ENCODE measurements at places on chromosomes 5 and 9.

DNA sequence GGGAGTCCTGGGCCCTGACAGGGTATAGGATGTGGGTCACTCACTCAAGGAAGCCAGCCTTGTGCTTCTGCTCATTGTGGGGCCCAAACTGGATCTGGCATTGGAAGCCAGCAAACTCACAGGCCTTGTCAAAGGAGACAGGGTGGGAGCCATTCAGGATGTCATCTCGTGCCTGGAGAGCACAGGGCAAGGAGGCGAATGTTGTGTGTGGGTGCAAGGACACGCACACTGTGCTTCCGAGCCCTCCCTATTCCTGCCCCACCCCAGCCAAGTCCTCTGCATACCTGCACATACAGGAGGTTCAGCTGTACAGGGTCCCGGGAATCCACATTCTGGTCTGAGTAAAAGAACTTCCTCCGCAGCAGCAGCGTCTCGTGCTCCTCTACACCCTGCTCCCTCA lies 8.1 kb downstream of the TLN1 start:
- no peak for DNase-seq

- DNase-seq: no peak
Measured at GRCh38 chr9:121551985-121552753, 52.5 kb upstream of the GGTA1 start.

DNA sequence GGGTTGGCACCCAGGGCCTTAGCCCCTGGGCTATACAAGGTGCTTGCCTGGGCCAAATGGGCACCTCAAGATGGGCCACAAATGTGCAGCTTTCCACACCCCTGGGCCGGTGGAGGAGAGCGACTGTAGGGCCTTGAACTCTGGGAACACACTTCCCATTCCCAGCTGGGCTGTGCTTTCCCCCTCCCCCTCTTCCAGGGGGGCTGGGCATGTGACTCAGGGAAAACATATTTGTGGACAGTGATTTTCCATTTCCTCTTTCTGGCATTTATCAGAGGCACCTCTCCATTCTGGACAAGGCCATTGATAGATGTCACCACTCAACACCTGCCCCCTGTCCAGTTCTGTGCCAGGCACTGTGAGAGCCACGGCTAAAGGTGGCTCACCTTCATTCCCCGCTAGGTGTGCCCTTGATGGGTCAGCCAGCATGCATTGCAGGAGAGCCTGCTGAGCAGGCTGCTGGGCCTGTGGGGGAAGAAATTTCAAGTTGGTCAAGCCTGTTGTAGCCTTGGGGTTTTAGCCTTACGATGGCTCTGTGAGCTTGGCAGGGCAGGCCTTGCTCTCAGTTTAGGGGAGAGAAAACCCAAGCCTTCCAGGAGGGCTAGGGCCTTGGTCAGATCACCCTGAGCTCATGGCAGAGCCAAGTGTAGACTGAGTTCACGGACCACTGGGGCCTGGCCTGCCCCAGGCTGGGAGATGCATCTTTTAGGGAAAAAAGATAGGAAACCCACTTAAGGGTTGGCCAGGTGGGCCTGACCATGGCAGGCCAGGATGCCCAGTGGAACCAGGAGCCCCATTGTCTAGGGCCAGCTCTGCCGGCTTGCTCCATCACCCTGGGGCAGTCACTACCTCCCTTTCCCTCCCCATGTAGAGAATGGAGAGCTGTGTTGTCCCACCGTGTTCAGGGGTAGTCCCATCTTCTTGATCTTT lies 113.9 kb downstream of the DAB2IP start:
- DNase-seq: no peak

- DNase-seq: no peak
Measured at GRCh38 chr9:38346811-38347210, 45.7 kb upstream of the ALDH1B1 start.

DNA sequence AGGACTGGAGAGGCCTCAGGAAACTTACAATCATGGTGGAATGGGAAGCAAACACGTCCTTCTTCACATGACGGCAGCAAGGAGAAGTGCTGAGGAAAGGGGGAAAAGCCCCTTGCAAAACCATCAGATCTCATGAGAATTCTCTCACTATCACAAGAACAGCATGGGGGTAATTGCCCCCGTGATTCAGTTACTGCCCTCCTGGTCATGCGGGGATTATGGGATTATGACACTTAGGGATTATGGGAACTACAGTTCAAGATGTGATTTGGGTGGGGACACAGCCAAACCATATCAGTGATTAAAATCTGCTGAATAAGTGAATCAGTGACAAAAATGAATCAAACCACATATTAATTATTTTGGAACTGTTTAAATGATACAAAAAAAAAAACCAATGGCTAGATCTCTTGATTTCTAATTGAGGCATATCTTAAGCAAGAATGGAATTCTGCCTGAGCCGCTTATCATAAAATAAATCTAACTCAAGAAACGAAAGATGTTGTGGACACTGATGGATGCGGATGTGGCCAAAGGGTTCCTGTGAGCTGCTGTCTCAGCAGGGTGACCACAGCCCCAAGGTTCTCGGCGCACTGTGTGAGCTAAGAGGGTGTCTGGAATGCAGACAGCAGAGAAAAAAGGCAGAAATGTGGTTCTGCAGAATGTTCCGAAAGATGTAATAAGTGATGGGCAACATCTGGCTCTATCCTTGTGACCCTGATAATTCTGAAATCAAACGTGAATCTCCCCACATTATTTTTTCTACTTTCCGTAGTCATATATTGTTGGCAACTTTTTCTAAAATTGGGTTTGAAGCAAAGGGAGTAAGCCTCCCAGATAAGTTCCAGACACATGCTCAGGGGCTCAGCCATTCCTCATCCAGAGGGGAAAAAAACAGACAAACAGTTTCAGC lies 107.2 kb upstream of the ICE1 start:
- DNase-seq: no peak

DNA sequence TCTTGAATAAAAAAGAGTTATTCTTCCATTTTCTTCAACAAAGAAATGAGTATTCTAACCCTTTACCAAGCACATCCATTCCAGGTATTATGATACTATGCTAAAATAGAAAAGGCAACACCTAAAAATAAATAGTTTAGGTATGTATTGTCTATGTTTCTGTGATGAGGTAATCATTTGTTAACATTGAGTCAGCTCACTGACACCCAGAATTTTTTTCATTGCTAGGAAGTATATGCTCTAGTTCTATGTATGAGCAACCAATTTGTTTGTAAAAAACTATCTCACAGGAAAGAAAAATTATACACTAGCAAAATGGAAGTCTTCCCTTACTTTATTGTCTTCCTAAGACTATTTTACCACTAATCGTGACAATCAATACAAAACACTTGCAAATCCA lies 615.6 kb upstream of the GRIN3A start:
- no peak for DNase-seq

DNA sequence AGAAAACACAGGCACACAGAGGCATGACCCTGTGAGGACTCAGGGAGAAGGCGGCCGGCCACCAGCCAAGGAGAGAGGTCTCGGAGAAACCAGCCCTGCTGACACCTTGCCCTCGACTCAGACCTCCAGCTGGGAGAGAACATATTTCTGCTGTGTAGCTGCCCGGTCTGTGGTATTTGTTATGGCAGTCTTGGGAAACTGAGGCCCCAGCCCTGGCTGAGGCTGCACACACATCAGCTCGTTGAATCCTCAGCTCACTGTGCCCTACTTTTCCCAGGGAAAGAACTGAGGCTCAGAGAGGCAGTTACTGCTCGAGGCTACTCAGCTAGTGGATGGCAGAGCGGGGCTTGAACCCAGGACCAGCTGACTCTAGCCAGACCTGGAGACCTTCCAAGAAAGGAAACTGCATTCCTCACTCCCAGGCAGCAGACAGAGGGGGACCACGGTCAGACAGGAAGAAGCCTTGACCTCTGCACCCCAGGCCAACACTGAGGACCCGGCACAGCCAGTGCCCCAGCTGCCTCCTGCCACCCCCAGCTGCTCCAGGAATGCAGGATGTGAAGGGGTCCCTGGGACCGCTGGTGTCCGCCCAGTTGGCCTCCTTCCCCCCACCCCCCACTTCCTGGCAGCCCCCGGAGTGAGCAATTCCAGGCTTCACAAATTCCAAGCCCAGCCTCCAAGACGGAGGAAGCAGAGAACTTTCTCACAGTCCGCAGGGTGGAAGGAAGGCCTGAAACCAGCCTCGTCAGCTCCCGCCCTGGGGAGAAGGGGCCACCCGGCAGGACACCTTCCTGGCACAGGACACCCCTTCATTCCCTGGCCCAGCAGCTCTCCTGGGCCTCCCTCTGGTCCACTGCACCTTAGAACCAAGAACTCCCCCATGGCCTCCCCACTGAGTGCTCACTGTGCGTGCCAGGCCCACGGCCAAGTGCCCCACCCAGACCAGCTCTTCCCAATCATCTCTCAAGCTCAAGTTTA lies 69.9 kb downstream of the LRSAM1 start:
- no peak for DNase-seq

DNA sequence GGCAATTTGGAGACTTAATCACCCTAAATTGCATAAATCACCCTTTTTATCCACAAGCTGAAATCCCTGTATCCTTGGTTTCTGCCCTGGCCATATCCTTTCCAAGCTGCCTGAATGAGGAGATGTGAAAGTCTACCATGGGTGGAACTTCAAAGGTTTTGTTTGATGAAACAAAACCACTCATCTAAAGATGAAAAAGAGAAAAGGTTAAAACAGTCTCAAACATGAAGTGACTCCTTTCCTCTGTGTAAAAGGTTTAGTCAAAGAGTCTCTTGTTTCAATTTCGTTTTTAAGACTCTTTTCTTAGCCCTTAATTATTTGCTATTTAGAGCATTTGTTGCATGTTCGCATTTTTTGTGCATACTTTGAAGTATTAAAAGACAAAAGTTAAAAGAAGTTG lies 11.2 kb downstream of the SLC45A2 start:
- no peak for DNase-seq

GRCh38 chr5:110297152-110297670 lies 429.3 kb downstream of the TMEM232 start:
- no peak for DNase-seq

GRCh38 chr5:116378777-116379121 lies 195.9 kb downstream of the SEMA6A start:
- no peak for DNase-seq

DNA sequence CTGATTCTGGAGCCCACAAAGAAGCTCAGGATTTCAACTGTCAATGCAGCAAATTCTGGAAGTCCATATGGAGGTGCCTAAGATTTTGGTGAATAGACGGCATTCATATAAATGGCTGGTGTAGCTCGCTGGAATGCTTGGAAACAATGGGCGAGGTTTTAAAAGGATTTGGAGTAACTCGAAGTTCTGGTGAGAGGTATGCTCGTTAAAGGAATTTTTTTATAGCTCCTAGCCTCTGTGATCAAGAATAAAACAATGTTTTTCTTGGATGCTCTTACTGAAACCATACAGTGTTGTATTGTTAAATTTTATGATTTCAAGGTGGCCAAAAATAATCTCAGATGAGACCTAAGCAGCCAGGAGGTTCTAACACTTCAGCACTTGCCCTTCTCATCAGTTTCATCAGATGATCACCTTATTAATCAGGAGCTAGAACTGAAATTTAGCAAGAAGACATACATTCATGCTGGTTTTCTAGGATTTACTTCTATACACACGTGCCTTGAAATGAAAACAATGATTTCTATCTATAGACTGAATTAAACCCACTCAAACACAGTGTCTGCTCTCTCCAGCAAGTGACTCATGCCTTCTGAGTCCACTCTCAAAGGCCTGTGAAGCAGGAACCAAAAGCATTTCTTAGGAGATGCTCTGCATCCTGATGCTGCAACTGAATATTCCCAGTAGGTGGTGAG lies 79.2 kb downstream of the OTULIN start:
- DNase-seq: no peak

DNA sequence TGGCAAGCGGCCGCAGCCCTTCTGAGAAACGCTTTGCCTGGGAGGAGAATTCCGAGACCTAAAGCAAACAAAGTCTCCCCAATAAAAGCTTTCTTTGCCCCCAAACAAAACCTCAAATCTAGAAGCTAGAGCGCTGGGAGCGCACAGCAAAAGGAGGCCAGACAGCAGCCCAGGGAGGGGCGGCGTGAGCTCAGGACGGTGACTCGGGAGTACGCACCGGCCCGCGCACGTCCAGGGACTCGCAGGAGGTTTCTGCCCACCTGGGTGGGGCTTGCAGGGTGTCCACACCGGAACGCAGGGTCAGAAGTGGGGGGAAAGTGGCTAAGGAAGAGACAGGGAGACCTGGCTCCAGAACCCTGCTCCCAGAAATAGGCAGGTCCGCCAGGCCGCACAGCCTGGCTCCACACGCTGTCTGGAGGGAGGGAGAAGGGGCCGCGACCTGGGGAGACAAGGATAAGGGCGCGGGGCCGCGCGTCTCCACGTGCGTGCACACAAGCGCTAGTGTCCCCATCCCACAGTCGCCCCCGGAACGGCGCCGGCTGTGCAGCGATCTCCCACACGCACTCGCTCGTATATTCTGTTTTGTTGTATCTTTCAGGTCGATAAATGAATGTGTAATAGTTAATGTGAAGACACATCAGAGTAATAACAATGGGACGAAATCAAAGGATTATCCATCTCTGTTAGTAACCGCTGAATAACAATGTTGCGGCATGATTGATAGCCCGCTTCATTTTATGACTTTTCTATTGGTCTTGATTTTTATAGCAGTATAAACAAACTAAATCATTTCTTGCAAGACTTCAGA lies 2.3 kb upstream of the OTP start:
- DNase-seq: no peak

DNA sequence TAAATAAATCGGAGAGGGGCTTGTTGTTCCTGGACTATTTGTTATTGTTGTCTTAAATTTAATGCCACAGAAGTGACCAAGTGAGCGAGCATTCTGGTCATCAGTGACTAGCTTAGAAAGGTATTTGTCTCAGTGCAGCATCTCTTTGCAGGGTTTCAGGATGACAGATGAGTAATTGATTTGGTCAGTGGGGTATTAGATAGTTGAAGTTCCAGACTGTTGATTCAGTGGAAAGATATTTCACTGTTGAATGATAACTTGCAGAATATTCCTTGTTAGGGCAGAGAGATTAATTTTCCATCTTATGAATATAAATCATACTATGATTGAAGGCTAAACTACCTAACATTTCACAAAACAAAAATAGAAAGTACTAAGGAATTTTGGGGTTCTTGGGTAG lies 122.4 kb downstream of the TRIO start:
- DNase-seq: no peak

DNA sequence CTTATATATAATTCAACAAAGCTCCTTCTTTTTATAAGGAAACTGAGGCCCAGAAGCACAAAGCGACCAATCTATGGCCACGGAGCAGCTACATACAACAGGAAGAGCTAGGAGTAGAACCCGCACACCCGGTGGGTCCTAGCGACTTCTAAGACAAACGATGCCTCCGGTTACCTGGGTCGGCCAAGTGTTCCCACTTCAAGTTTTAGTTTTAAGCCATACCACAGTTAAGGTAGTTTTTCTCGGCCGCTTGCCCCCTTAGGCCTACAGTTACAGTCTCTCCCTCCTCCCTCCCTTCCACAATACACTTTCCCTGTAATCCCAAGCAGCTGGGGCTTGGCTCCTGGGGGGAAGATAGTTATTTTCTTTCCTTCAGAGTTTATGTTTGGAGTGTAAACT lies 533 bp downstream of the SREK1IP1 start:
- no peak for DNase-seq

GRCh38 chr9:8521112-8521511 lies 721.5 kb upstream of the DMAC1 start:
- no peak for DNase-seq

- no peak for DNase-seq
Measured at GRCh38 chr9:83304686-83305085, 233.5 kb downstream of the FRMD3 start.

GRCh38 chr5:17014686-17015085 lies 78.6 kb upstream of the MYO10 start:
- no peak for DNase-seq
